ENCODE measurements at places on chromosomes 11 and 22. TPM values are rescaled to one million over a fixed set of nuclear protein-coding genes. Genes with fewer than 3 reads are reported as not detected.

GRCh38 chr11:76270389-76270788 is 64.1 kb upstream of the WNT11 start:
- no peaks in the 10 kb centered on the region for H3K27me3 ChIP-seq
- no peaks in the 10 kb centered on the region for H3K36me3 ChIP-seq
- no peak for DNase-seq
- H3K27ac ChIP-seq = no peak overlapping the region

Gene RFPL3
- not detected for total RNA-seq

GRCh38 chr11:20037396-20038153 is 122.7 kb downstream of the DBX1 start:
- H3K27me3 ChIP-seq = no peaks in the 10 kb centered on the region
- 0 out of 2 replicates have a peak overlapping the region, but pooled peaks have one; percentile 7 for H3K27ac ChIP-seq
- H3K4me3 ChIP-seq = no peak overlapping the region
- DNase-seq = peak; percentile 37
- H3K4me1 ChIP-seq = peaks cover 39% of the 10 kb centered on the region

Gene ALX4
- not detected for total RNA-seq

DNA sequence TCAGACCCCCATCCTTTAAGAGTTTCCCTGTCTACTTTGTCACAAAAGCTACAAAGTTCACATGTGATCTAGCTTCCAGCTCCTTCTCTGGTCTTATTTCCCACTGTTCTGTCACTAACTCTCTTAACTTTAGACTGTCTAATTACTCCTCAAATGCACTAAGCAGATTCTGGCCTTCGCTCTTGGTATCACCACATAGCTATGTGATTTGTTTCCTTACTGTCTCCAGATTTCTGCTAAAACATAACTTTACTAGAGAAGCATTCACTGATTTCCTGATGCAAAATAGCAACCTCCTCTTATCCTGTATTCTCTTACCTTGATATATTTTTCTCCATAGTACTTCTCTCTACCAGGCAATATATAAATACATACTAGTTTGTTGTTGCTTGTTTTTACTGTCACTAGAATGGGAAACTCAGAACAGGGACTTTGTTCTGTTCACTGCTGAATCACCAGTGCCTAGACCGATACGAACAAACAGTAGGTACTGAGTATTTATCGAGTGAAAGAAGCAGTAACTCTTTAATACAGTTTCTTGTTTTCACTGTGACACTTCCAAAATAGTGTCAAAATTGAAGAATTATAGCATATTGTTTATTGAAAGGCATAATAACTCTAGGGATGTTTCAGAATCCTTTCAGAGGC is 205.6 kb downstream of the DDX10 start:
- no peak for DNase-seq
- no peaks in the 10 kb centered on the region for H3K27me3 ChIP-seq
- no peaks in the 10 kb centered on the region for H3K36me3 ChIP-seq
- no peak overlapping the region for H3K4me3 ChIP-seq
- H3K27ac ChIP-seq = peak overlapping the region; percentile 66

DNA sequence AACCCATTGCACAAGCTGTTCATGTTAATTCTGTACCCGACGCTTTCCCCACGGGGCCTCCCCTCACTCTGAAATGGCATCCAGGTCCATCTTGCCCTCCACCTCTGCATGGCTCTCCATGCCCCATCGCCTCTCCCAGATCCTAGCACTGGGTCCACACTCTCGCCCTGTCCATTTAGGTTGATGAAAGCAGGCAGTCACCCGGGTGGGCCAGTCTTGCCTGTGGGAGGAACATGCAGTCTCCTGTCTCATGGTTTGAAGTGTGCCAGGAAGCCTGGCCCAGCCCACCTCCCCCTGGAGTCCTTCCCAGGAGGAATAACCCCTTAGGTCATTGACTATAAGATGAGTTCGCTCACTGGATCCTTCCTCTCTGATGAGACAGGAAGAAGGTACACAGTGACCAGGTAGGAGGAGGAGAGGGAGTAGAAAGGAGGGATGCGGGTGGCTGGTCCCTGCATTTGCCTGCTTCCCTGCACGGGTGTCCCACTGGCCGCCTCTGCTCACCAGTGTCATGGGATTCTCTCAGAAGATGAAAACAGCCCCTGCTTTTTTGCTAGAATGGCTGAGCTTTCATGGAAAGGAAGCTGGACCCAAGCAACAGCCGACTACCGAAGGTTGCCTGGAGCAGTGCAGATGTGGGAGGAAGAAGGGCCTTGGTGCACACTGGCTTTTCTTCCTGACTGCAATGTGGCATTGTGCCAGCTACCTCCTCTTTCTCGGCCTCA is 6.8 kb downstream of the TMEM121B start:
- H3K4me1 ChIP-seq = peaks cover 16% of the 10 kb centered on the region
- no peak overlapping the region for H3K27ac ChIP-seq
- H3K27me3 ChIP-seq = peaks cover 4% of the 10 kb centered on the region
- no peak overlapping the region for H3K4me3 ChIP-seq

Gene CTSW
- total RNA-seq = not detected

GRCh38 chr11:63866211-63866610 is 27.3 kb downstream of the MARK2 start:
- peaks cover 25% of the 10 kb centered on the region for H3K4me1 ChIP-seq
- H3K4me3 ChIP-seq = no peak overlapping the region
- no peaks in the 10 kb centered on the region for H3K27me3 ChIP-seq
- H3K27ac ChIP-seq = no peak overlapping the region

Gene USP2
- 6.6 TPM for total RNA-seq

DNA sequence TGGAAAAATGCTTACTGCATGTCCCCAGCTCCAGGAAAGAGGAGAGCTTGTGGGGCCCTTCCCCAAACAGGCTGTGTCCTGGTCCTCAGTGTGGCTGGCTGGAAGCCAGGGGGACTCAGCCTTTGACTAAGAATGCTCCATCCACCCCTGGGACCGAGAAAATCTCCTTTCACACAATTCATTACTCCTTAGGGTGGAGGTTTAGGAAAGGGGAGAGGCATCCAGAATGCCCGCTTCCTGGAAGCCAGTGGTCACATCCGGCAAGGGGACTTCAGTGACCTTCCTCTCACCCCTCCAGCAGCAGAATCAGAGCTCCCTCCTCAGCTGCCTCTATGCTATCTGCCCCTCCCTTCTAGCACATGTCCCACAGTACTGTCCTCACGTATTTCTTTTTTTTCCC is 21.9 kb downstream of the ATG16L2 start:
- no peak for DNase-seq
- H3K4me1 ChIP-seq = peaks cover 7% of the 10 kb centered on the region
- H3K27me3 ChIP-seq = no peaks in the 10 kb centered on the region
- no peak overlapping the region for H3K4me3 ChIP-seq
- H3K36me3 ChIP-seq = no peaks in the 10 kb centered on the region
